ENCODE measurements at places on chromosomes 7 and 10.

DNA sequence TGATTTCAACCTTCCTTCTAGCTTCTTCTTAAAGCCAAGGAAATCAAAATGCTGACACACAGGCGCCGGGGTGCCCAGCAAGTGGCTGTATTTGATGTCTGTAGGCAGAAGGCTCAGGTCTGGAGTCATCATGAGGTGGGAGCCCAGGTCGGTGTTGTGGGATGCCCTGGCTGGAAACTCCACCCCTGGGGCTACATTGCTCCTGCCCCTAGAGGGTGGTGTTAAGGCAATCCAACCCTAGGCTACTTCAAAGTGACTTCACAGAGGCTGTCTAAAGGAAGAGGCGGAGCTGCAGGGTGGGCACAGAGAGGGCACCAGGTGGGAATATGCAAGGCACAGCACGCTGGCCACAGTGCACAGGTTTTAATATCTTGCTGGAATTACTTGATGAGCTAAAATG lies 200.9 kb downstream of the ADAM12 start:
- no peak for DNase-seq

- DNase-seq, result no peak
Observed at GRCh38 chr10:35424680-35425285, 88.5 kb downstream of the CCNY start.

GRCh38 chr10:117631276-117632145 lies 89.0 kb downstream of the EMX2 start:
- no peak for DNase-seq

- no peak for DNase-seq
Observed at GRCh38 chr10:51073453-51074237, 642 bp upstream of the PRKG1 start.

GRCh38 chr10:113240736-113241135 lies 290.7 kb downstream of the TCF7L2 start:
- no peak for DNase-seq

GRCh38 chr10:64419461-64419860 lies 898.3 kb downstream of the REEP3 start:
- DNase-seq, result no peak

DNA sequence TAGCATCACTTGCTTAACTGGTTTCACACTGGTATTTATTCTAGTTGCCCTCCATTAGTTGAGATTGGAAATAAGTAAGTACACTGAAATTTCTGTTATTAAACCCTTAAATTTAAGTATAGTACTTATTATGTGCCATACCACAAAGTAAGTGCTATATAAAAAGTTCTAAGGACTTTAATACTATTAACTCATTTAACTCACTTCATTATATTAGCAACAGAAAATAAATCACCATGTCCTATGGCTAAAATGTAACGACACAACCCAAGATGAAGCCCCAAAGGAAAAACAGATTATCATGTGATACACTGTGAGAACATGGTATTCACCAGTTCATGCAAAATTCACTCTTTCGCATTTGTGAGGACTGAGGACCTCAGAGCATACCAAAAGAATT lies 70.5 kb downstream of the AGMO start:
- no peak for DNase-seq

DNA sequence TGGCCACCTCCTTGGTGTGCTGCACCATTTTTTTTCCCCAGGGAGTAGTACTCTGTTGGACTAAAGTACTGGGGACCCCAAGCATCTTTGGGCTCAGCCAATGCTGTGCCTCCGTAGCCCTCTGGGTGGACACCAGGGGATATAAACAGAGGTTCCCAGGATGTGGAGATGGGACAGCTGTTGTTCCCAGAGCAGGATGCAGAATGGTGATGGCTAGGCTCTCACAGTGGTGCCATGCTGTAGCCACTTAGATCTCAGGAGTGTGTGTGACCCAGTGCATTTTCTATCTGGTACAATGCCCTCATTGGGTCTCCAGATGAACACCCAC lies 50.9 kb upstream of the SCIN start:
- DNase-seq, result no peak

DNA sequence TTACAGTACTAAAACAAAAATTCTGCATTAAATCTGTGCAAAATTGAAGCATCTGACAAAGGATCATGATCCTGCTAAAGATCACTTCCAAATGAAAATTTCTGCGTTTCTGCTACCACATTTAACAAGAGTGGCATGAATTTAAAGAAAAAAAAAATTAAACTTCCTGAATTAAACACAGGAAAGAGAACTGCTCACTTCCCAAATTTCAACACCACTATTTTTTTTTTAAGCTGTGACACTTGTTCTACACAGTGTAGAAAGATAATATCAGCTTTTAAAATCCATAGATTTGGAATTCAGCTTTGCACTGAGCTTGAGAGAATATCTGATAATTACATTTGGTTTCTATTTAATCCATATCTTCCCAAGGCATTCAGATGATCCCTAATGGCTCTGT lies 73.6 kb downstream of the EPC1 start:
- DNase-seq, result no peak

Data from CD4-positive, alpha-beta T cell treated with Interleukin-12 subunit alpha and Interleukin-12 subunit beta, for 1 hour (primary cell).